NCI-H2107 (cell line): ENCODE measurements at places on chromosomes 2 and 18.

DNA sequence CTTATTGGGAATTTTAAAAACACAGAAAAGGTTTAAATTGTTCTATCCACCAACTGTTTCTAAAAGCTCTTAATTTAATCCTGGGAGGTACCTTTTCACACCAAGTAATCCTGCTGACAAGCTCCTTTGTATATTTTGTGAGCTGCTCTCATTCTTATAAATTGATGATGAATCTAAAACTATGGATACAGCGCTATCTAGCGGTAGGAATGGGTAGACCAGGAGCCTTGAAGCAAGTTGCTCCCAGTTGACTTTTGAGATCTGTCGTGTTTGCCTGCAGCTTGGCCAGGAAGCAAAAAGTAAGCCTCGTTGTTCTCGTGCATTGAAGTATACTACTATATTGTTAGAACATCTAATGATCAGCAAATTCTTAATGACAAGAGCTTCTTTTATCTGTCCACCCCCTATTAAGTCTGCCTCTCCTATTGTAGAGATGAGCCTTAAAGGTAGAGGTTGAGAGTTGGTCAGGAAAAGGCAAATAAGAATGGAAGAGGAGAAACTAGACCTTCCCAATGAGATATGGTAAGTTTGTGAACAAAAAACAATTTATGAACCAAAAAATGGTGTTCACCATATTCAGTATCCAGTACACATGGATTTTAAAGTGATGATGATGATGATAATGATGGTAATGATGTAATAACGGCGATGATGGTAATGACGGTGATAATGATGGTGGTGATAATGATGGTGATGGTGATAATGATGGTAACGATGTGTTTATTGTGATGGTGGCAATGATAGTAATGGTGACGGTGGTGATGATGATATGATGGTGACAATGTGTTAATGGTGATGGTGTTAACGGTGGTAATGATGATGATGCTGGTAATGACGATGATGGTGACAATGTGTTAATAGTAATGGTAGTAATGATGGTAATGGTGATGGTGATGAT, 212.1 kb upstream of the NCKAP5 start:
- DNase-seq, result peak; percentile 0

DNA sequence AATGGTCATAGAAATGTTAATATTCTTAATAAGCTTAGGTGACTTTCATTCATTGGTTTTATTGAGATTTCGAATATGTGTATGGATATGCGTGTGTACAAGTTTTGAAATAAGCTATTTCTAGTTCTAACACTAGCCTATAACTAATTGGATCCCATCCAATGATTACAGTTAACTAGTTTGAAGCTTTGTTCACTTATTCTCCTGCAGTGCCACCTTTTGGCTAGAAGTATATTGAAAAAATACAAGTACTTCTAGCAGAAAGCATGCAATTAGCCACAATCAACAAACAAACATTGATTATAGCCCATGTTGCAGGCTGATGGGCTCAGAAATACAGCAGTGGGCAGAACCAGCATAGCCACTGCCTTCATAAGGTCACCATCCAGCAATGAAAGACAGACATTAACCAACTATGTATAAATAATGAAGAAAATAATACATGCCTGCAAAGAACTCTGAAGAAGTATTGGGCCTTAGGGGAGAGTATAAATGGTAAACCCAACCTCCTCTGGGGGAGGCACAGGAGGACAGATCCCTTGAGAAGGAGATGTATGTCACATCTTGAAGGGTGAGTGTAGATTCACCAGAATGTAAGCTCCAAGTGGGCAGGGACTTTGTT, 5.1 kb upstream of the PIEZO2 start:
- no peak for DNase-seq

DNA sequence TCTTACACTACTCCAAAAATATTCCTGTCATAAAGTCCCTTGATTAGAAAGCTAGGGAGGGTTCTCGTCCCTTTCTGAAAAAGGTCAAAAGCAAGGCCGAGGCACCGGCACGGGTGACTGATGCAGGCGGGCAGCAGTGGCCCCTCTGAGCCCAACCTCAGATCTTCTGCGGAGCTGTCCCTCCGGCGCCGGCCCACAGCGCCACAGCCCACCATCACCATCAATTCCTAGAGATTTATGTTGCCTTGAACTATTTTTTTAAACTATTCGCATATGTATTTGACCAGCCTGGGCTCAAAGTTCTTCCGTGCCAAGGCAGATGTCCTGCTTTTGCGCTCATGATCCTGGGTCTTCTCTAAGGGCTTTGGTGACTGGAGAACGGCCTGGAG, 26.8 kb downstream of the PRELID3A start:
- DNase-seq, result no peak

- DNase-seq, result no peak
Measured at GRCh38 chr2:28101123-28101522, 210.6 kb downstream of the BABAM2 start.

DNA sequence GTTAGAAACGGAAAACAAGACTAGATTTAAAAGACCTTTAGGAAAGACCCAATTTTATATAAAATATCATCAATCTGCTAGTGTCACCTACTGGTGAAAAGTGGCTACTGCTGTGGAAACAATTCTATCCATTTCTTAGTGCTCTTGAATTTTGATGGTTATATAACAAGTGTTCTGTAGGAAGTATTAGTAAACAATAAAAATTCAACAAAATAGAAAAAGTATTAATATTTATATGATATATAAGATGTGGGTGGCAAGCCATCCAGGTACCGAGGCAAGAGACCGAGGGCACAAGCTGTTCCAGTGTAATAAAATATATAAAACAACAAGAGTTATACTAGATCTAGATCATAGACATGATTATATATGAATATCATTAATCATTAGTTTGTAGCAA, 6.2 kb upstream of the TMEM87B start:
- DNase-seq, result no peak

DNA sequence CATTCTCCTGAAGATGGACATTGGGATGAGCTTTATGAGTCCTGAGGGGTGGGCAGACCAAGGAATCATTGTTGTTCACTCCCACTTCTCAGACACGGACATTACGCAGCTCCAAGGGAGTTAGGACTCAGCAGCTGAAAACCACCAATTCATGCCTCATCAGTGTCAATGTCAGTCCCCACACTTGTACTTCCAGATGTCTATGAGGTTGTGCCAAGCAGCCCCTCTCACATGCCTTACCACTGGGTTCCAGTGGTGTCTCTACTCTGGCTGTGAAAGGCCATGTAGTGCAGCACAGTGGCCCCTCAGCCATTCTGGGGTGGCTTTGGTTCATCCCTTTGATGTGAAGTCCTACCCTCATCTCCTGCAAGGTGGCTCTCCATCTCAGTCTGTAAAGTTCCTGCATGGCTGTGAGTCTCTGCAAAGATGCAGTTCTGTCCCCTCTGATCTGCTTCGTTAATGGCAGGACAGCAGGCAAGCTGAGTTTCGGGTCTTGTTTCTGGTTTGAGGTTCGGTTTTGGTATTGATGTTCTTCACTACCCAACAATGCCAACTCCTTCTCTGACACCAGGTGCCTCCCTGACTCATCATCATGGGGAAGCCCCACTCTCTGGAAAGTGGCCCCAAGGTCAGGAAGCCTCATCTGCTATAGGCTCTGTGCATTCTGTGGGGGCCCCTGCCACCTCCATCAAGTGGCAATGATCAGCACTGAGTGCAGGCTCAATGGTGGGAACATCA, 14.0 kb upstream of the COL6A3 start:
- no peak for DNase-seq

DNA sequence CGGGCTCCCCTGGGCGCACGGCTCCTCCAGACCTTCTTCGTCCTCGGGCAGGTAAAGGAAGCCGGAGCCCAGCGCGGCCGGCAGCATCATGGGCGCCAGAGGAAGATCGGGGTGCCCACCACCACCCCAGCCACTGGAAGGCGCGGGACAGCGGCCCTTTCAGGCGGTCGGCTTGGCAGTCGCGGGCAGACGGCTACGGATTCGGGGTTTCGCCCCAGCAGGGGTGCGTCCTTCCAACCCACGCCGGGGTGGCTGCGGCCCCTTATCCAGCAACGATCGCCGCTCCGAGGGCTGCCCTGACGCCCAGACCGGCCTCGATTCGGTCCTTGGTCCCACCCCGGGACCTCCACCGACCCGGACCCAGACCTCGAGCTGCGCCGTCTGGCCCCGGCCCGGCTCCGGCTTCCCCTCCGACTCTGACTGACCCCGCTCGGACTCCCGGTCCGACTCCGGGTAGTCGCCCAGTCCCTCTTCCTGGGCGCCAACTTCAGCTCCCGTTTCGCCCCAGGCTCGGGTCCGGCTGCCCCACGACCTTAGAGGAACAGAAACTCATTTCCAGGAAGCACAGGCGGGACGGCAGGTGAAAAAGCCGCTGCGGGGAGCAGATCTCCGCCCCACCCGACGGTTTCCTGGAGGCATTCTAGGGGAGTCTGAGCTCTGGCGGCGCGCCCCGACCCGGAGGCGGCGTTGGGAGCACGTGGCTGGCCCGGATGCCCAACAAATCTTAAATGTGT, 30.2 kb upstream of the SSB start:
- DNase-seq, result no peak

- no peak for DNase-seq
Measured at GRCh38 chr18:274313-274712, 6.5 kb upstream of the THOC1 start.

DNA sequence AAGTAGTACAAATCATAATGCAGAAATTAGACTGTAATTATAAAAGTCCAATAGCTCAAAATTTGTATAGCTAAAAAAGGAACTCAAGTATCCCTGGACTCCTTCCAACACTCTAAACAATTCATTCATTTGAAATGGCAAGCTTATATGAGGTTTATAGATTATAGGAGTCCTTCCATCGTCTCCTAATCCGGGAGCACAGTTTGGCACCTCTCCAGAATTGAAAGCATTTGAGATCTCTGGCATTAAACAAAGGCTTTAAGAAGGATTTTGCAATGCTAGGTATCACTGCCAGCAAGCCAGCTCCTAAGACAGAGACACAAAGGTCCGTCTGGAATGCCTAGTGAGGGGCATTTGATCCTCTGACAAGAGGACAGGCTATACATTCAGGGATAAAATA, 90.9 kb downstream of the ACVR1 start:
- no peak for DNase-seq

DNA sequence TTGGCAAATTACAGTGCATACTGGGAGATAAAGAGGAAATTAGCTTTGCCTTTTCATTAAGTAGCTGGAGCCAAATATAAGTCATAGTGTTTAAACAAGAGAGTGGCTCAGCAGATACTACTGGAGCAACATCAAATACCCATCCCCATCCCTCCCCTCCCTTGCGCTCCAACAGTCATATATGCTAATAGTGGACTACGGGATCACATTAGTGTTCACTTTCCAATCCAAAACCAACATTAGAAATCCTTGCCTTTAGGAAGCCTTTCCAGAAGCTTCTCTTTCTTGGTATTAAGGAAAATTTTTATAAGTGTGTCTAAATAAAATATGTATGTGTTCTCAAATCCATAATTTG, 1669.3 kb downstream of the SUCLG1 start:
- DNase-seq, result no peak

- DNase-seq, result peak; percentile 97
Measured at GRCh38 chr18:62522504-62523254, at the start of gene ZCCHC2. ZCCHC2 (plus strand) TSS chr18:62523025; CDS start chr18:62523425, 400 bp downstream.

DNA sequence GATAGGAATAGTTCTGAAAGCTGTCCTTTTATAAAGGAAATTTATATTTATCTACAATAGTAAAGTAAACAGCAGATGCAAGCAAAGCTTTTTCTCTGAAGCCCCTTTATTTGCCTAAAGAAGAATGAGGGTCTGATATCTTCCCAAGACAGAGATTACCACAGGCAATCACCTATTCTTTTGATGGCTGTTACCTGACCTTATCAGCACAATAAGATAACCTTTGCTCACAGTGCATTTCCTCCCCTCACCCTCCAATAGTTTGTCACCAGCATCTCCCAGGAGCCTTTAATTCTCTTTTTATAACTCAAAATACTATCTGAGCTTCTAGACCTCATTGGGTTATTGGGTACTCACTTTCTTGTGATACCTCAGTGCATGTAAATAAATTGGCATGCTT, 6.5 kb upstream of the CFAP221 start:
- no peak for DNase-seq

DNA sequence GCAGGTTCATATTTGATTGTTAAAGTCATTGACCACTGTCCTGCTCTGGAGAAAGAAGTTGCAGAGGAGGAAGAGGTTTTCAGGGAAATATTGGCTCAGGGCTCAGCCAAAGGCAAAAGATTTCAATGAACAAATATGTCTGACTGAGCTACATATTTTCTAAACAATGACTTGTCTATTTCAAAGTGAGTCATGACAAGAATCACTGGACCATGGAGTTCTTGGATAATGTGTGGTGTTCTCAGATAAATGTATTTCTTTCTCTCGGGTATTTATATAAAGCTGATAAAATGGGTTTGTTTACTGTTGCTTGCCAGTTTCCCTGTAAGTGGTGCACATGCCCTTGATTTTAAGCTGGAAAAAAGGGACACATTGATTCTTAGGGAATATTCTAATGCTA, 34.3 kb upstream of the RMP24 start:
- no peak for DNase-seq

GRCh38 chr2:195451160-195451559, 205.9 kb upstream of the SLC39A10 start:
- no peak for DNase-seq

DNA sequence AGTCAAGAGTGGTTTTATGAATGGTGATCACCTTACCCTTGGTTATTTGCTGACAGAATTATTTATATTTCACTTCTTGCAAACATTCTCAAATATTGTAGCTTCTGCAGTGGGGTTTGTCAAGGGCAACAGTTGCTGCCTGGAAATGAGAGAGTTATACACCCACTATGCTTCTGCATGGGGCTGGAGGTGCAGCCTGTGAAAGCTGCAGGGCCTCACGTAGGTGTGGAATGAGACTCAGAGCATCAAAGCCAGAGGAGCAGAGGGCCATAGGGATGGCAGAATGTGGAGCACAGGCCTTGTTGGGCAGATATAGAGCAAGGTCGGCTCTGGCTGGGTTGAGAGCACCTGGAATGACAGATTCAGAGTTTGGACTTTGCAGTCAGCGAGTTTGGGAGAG, 128.2 kb downstream of the ARHGEF4 start:
- no peak for DNase-seq

DNA sequence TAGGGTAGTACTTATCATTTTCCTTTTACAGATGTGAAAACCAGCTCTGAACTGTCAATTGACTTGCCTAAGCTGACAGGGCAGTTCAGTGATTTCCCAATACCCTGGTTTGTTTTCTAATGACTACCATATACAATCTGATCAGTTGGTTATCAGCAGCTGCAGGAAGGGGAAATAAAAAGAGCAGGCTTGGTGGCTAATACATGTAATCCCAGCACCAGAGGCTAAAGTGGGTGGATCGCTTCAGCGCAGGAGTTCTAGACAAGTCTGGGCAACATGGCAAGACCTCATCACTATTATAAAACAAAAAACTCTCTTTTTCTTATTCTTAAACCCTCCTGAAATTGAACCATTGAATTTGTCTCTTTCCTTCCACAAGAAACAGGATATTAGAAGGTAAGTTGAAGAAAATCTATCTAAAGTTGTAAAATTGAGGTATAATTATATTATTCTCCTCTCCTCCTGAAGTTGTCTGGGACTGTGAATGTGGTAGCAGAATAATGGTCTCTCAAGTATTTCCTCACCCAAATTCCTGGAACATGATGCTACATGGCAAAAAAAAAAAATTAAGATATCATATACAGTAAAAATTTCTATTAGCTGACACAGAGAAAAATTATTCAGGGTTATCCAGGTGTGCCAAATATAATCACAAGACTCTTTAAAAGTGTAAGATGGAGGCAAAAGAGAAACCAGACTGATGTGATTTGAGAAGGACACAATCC, 1441.6 kb downstream of the SUCLG1 start:
- no peak for DNase-seq
